Activated CD8-positive, alpha-beta T cell treated with anti-CD3 and anti-CD28 coated beads for 36 hours (primary cell): ENCODE measurements at places on chromosomes 7 and 10.

DNA sequence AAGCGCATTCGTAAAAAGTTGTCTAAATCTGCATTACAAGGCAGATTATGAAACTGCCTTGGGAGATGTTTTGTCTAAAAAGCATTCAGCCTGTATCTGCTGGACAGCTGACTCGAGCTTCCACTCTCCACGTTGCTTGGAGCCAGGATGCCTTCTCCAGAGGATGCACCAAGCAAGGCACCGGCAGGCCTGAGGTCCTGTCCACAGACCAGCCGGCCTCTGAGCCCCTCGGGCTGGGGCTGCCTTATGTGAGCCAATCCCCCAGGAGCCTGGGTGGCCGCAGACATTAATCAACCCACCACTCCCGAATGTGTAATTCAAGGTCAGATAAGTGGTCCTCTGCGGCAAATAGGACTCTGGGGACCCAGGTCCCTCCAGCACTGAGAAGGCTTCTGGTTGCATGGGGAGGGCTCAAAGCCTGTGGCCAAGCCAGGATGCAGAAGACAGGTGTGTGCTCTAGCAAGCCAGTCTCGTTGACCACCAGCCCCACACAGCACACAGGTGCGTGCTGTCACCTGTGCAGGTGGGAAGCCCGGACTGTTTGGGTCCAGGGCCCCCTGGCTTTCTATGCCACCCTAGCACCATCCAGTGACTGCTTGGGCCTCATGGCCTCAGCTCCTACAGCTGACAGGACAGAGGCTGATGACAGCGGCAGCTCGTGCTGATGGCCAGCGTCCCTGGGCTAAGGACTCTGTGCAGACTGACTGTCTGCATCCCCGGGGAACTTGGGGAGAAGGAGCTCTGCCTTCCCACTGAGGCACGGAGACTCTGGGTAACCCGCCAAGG is 4.8 kb upstream of the RET start:
- peaks cover 13% of the 10 kb centered on the region for H3K27me3 ChIP-seq
- no peak for DNase-seq
- H3K27ac ChIP-seq: no peak overlapping the region
- no peaks in the 10 kb centered on the region for H3K4me1 ChIP-seq

DNA sequence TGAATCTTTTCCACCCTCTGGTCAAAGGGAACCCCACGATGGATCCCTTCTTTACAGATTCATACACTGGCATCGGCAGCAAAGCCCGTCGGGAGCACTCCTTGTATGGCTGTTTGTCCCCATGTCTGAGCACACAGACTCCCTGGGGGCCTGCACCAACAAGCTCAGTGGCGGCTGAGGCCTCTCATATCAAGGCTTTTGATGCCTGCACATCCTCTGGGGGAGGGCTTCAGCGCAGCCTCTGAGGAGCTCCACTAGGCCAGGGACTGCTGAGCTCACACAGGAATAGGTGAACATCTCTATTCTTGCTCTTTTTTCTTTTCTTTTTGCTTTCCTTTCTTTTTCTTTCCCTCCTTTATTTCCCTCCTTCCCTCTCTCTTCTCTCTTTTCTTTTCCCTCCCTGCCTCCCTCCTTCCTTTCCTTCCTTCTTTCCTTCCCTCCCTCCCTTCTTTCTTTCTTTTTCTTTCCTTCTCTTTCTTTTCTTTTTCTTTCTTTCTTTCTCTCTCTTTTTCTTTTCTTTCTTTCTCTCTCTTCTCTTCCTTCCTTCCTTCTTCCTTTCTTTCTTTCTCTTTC is 174.6 kb downstream of the CCDC3 start:
- H3K27me3 ChIP-seq: no peaks in the 10 kb centered on the region
- H3K36me3 ChIP-seq: peaks cover 5% of the 10 kb centered on the region
- no peak for DNase-seq
- no peak overlapping the region for H3K4me3 ChIP-seq

DNA sequence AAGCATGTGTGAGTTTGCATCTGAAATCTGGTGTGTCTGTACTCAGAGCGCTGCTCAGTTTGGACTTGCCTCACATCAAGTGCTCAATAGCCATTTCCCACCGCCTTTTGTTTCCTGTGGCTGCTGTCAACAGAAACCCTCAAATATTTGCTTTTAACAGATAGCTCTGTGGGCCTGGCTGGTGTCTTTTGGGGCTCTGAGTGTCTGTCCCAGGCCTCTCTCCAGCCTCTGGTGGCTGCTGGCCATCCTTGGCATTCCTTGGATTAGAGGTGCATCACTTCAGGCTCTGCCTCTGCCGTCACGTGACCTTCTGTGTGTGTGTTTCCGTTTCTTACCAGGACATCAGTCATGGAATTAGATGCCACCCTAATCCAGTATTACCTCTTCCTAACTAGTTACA is 9.3 kb downstream of the YKT6 start:
- peaks cover 29% of the 10 kb centered on the region for H3K36me3 ChIP-seq
- H3K27ac ChIP-seq: no peak overlapping the region
- no peaks in the 10 kb centered on the region for H3K27me3 ChIP-seq
- H3K4me3 ChIP-seq: no peak overlapping the region
- H3K4me1 ChIP-seq: peaks cover 4% of the 10 kb centered on the region
- no peak for DNase-seq

- H3K4me3 ChIP-seq: no peak overlapping the region
- H3K27ac ChIP-seq: no peak overlapping the region
- H3K4me1 ChIP-seq: peaks cover 1% of the 10 kb centered on the region
These were observed 60.3 kb downstream of the NEUROG3 start for GRCh38 chr10:69512901-69513300.

DNA sequence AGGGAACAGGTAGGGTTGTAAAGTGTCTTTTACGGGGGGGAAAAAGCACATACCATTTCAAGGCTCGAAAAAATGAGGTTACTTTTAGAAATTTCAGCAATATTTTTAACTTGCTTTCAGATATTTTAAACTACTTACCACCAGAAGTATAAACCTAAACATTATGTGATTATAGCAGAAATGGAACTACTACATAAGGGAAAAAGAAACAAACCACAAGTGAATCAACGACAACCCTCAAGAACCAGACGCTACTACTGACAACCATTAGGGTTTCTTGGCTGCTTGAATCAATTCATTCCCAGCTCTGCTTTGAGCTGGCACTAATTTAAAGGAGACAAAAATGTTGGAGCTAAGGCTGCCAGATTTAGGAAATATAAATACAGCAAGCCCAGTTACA is 80.1 kb downstream of the ZFAND4 start:
- H3K27ac ChIP-seq: peak overlapping the region; percentile 13
- H3K4me1 ChIP-seq: peaks cover 30% of the 10 kb centered on the region
- no peaks in the 10 kb centered on the region for H3K27me3 ChIP-seq
- H3K4me3 ChIP-seq: peak overlapping the region; percentile 66

GRCh38 chr7:86248977-86249376 is 394.7 kb upstream of the GRM3 start:
- no peaks in the 10 kb centered on the region for H3K4me1 ChIP-seq
- H3K4me3 ChIP-seq: no peak overlapping the region
- no peak overlapping the region for H3K27ac ChIP-seq
- no peaks in the 10 kb centered on the region for H3K27me3 ChIP-seq

DNA sequence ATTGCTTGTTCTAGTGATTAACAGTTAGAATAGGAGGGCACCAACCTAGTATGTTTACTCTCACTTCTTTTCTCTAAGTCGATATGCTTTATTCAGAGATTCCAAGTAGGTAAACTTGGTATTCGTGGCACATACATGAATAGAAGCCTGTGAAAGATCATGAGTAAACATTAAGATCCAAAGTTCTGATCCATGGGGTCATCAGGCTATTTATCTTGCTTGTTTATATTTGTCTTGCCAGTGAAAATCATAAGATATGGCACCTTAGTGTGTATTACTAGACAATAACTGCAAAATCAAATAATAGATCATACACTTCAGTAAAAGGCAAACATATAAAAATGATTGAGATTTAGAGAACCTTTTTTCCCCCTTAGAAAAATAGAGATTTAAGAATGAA is 56.5 kb upstream of the LHFPL3 start:
- no peak overlapping the region for H3K27ac ChIP-seq
- H3K27me3 ChIP-seq: peaks cover 15% of the 10 kb centered on the region
- no peak for DNase-seq

DNA sequence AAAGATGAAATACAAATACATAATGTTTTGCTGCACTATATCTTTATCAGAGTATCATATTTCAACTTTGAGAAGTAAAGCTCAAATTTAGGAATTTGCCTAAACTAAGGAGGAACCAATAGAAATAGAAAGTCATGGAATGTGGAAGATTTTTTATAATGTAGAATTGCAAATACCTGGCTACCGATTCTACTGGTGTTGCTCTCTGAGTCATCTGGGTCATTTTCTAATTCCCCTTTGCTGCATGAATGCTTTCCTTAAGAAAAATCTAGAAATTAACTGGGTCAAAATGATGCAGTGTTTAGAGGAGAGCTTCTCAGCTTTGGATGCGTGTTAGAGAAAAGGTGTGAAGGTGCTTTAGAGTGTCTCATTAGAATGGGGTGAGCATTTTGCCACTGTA is 568.9 kb upstream of the ANKRD30A start:
- no peaks in the 10 kb centered on the region for H3K4me1 ChIP-seq
- no peak for DNase-seq
- no peak overlapping the region for H3K4me3 ChIP-seq
- no peak overlapping the region for H3K27ac ChIP-seq
- H3K27me3 ChIP-seq: no peaks in the 10 kb centered on the region

DNA sequence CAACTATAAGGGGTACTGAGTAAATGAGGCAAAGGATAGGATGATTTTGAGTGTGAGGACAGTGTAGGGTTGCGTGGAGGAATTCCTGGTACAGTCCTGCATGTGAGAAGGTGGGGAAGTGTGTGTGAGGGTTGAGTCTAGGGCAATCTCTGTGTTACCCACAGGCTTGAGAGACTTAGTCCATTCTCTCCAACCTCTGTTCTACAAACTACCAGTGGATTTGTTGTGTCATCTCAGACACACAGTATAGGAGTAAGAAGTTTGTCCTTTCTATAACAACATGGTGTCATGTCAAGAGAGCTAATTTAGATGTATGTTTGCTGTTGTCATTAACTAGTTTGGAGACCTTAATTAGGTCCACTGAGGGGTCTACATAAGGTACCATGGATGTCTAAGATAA is 12.5 kb downstream of the PURB start:
- no peak overlapping the region for H3K27ac ChIP-seq
- H3K27me3 ChIP-seq: no peaks in the 10 kb centered on the region
- no peak overlapping the region for H3K4me3 ChIP-seq
- peaks cover 5% of the 10 kb centered on the region for H3K36me3 ChIP-seq
- peaks cover 2% of the 10 kb centered on the region for H3K4me1 ChIP-seq
- no peak for DNase-seq

- peaks cover 7% of the 10 kb centered on the region for H3K4me1 ChIP-seq
- no peak overlapping the region for H3K27ac ChIP-seq
- no peak overlapping the region for H3K4me3 ChIP-seq
These were observed 25.5 kb downstream of the SNX10 start for GRCh38 chr7:26317211-26317610.
